Fibroblast of the aortic adventitia (primary cell): ENCODE measurements at places on chromosomes 12 and 14.

- no peak for DNase-seq
Observed at GRCh38 chr12:115650026-115650425, 627.5 kb downstream of the MED13L start.

DNA sequence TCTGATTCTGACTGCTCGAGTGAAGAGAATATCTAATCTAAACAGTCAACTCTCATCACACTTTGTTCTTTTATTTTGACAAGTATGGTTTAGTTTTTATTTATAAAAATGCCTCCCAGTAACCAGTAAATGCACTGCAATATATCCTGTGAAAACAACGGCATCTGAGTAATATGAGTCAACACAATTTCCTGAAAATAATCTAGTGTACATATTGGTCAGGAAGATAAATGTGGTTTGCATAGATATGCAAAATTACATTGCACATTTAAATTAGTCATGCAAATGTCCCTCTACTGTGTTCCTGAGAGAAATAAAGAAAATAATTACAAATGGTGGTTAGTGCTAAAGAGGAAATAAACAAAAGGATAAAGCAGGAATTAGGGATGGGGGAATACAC lies 1190.7 kb upstream of the SEL1L start:
- no peak for DNase-seq

- no peak for DNase-seq
Observed at GRCh38 chr14:91606851-91607250, 96.7 kb upstream of the PPP4R3A start.

- DNase-seq = no peak
Observed at GRCh38 chr14:21054123-21054767, 3.4 kb upstream of the RNASE8 start.

DNA sequence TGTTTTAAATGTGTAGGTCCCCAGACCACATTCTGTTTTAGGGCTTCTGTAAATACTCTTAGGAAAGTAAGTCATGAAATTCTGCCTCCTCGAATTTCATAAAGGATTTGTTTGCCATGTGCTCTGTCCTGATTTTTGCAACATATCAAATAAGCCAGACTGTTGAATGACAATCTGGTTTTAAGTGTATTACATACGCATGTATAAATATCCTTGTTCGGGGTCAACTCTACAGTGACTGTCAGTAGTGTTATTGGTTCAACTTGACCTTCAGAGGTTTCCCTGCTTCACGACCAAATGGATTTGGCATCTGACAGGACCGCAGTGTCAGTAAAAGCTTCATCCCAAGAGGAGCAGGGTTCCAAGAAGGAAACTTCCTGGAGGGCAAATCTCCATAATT lies 52.7 kb downstream of the PPM1A start:
- DNase-seq = no peak

- no peak for DNase-seq
Observed at GRCh38 chr12:104463368-104463767, 6.6 kb downstream of the CHST11 start.

DNA sequence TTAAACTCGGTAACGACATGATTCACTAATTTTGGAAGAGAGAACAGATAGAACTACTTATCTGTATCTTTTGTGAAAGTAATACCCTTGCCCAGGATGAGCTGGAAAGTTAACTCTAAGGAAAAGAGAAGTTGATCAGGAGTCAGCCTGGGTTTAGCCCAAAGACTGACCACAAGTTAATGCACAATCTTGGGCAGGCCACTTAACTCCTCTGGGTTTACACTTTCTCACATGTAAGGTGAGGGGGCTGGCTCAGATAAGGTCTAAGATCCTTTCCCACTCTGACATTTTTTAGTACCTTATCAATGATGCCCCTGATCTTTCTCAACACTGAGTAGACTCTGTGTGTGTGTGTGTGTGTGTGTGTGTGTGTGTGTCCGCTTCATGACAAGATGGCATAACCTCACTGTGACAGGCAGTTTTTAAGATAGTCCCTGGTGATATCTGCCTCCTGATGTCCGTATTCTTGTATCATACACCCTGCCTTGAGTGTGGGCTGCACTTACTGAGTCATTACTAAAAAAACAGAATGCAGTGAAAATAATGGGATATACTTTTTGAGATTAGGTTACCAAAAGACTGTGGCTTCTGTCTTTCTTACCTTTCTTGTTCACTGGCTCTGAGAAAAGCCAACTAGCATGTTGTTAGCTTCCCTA lies 56.2 kb upstream of the CCDC198 start:
- DNase-seq = no peak

DNA sequence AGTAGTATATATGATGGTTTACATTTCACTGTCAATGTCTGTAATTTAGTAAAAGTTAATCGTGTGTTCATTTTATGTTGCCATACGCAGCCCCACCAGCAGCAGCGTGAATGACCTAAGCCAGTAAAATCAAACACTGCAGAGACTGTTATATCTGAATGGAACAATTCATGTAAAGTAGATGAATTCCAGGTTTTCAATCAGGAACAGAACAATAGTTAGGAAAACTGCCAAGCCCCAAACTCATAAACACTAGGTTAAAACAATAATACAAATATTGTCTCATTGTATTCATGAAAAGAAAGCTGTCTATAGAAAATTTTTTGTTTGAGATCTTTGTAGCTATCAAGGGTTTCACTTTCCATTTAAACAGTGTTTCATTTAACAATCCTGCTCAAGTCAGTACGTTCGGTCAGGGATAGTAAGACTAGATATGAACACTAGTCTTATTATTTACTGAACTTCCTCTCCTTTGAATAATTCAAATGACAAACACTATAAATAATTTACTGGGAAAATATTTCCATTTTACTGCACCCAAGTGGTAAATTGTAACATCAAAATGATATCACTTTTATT lies 256.8 kb upstream of the FLRT2 start:
- peak; percentile 33 for DNase-seq

GRCh38 chr12:58530742-58531062 lies 389.6 kb downstream of the LRIG3 start:
- peak; percentile 78 for DNase-seq

GRCh38 chr14:81208489-81208888 lies 12.3 kb downstream of the GTF2A1 start:
- DNase-seq = no peak

DNA sequence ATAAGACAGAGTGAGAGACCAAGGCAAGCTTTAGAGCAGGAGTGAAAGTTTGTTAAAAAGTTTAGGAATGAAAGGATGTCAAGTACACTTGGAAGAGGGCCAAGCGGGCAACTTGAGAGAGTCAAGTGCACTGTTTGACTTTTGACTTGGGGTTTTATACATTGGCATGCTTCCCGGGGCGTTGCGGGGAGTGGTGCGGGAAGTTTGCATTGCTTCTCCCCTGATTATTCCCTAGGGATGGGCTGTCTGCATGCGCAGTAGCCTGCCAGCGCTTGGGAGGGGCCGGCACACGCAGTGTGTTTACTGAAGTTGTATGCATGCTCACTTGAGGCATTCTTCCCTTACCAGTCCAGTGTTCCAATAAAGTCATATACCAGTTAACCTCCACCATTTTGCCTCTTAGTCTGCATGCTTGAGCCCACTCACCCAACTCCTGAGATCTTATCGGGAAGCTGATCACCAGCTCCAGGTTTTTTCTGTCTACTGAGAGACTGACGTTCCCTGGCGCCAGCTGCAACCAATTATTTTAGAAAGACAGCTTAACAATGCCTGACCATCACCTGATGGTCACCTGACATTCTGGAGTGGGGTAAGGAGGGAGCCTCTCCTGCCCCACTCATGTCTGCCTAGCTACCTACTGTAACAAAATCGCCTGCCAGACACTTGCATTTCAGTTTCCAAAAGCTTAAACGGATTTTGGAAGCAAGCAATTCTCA lies 53.2 kb downstream of the DACT1 start:
- DNase-seq = no peak

DNA sequence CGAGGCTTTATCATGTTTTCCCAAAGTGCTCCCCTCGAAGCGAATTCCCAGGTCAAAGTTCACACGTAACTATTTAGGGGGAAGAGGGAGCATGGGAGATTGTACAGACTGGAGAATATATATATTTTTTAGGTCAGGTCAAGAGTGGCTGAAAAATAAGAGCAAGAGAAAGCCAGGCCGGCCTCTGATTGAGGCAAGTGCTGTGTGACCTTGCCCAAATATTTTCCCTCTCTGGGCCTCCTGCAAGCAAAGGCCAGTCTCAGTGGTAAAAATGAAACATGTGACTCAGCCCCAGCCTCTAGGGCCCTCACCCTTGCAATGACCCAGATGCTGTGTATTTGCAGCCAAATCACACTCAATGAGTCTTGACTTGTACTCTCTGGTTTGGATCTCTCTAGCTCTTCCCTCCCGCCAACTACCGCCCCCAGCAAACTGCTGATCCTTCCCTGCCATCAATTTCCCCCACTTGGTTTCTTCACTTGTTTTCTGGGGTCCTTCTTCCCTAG lies 34.1 kb downstream of the SMUG1 start:
- no peak for DNase-seq

GRCh38 chr12:107684029-107684795 lies 1.4 kb upstream of the PWP1 start:
- DNase-seq = no peak

DNA sequence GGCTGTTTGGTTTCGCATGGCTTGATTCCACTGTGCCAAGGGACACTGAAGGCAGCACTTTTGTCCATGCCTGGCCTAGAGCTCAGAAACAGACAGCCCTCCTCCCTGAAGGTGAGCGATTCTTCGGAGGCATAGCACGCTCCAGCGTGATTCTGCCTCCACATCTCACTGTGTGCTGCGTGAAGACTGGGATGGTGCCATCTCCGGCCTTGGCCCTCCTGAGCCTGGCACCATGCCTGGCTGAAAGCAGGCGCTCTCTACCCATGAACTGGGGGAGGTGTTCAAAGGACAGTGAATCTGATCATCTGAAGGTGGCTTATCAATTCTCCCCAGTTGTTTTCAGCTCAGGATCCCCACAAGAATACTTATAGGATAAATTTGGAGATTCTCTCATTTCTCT lies 187.4 kb downstream of the TTC7B start:
- no peak for DNase-seq

- no peak for DNase-seq
Observed at GRCh38 chr12:65776994-65777393, 47.3 kb upstream of the HMGA2 start.

GRCh38 chr12:125676366-125676765 lies 611.1 kb downstream of the AACS start:
- no peak for DNase-seq

DNA sequence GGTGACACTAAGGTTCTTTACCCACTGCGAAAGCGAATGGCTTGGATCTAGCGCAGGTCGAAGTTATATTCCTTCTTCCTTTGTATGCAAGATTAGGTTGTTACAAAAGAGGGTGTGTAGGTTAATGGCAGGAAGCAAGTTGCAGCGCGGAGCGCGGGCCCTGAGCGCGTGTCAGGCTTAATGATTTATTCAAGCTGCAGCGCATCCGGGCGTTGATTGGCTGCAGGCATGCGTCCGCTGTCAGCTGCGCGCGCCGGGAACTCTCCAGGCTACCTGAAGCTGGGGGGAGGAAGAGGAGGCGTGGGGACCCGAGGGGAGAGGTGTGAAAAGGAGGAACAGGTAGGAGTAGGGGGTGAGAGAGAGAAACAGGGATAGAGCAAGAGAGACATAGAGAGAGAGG lies 7.4 kb downstream of the ASCL1 start:
- DNase-seq = no peak

- DNase-seq = peak; percentile 11
Observed at GRCh38 chr14:90239139-90239538, 17.2 kb upstream of the PSMC1 start.

DNA sequence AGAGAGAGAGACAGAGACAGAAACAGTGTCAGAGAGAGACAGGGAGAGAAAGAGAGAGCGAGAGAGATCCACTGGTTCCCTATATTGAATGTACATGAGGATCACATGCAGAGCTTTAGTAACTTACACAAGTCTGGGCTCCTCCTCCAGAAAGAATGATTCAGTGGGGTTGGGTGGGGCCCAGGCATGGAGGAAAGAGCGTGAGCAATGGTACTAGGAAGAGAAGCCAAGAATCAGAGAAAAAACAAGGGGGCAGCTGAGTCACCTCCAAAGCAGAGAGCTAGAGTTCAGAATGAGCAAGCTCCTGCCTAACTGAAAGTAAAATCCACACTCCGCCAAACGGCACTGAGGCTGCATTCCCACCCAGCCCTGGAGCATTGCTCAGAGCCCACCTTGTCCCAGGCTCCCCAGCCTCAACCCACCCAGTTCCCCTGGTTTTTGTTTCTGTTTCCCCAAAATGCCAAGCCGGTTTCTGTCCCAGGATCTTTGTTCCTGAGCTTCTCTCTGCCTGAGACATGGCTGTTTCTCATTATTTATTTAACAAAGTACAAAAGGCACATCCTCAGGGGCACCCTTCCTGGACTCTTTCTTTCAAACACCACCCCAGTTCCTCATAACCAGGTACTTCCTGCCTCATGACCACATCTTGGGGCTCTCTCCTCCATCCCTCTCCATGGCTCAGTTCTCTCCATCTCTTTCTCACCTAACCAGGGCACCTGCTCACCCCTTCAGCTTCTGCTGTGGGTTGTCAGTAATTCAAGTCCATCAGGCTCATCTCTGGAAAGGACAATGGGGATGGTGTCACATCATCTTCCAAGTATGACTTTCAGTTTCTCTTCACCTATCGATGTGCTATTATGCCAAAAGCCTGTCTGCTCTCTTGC lies 670.3 kb upstream of the TBX3 start:
- DNase-seq = peak; percentile 98

DNA sequence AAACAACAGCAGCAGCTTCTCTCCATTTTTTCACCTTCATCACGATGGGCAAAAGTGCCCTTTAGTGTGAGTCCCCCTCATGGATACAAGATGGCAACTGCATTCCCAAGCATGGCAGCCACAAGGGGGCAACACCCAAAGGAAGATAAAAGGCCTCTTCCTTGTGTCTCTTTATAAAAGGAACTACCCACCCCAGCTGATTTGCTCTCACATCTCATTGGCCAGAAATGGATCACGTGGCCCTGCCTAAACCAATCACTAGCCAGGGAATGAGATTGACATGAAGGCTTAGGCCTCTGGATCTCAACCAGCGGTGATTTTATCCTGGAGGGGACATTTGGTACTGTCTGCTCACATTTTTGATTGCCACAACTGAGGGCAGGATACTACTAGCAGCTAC lies 21.9 kb upstream of the IFT81 start:
- DNase-seq = peak; percentile 56

- DNase-seq = no peak
Observed at GRCh38 chr12:5262885-5263284, 169.0 kb upstream of the NTF3 start.

DNA sequence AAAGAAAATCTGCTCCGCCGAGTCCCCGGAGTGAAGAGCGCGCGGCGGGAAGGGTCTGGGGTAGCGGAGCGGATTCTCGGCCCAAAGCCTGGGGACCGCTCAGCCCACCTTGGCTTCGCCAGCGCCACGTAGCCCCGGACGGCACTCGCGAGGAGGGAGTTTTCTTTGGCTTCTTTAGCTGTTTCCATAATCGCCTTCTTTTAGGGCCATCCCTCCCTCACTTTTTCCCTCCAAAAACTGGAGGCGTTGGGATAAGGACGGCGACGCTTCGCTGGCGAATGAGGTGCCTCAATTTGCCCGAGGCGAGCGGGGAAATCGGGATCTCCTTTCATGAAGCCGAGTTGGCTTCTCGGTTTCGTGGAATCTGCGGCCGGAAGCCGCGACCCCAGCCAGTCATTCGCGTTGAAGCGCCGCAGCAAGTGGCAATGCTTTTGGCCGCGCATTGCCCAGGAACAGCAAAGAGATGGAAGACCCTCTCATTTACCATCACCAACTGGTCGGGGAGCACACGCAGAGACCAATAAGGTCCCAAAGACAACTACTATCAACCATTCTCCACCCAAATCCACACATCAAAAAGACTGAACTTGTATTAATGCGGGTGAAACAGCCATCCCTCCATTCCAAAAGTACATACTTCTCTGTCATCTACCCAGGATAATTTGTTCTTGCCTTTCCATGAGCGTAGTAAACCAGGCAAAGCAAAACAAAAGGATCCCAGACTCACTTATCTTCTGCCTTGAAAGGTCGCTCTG lies 8.4 kb upstream of the SIX1 start:
- no peak for DNase-seq
